ENCODE measurements at places on chromosomes 7 and 10. TPM values are rescaled to one million over a fixed set of nuclear protein-coding genes. Genes with fewer than 3 reads are reported as not detected.

DNA sequence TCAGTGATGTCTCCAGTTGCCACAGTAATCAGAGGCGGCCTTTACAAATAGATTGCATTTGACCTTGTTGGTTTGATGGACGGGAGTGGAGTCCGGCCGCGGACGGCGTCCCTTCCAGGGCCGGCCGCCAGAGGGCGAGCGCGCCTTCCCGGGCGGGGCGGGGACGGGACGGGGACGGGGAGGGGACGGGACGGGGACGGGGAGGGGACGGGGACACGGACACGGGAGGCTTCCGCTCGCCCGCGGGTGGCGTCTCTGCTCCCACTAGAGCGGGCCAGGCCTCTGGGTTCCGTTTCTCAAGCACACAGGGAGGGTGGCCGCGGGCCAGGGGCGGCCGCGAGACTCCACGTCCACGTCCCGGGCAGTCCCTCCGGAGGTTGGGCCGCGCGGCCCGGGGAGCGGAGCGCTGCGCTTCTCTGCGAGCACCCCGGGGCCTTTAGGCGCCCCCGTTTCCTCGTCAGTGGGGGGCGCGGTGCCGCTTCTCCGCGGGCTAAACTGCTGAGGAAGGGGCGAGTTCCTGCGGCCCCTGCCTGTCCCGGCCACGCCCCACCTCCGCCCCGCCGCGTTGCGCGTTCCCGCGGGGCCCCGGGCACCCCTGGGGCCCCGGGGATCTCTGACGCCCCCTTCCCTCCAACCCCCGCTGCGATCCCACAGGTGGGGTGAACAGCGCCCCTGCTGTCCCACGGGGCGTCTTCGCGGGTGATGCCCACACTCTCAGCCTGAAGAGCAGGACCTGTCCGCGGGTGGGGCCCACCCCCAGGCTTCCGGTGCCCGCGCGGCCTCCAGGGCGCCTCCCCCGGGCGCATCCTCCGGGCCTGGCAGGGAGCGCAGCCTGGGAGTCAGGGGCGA, 84.2 kb upstream of the MKI67 start:
- no peak for DNase-seq
- H3K27ac ChIP-seq = no peak overlapping the region
- H3K4me1 ChIP-seq = no peaks in the 10 kb centered on the region
- no peaks in the 10 kb centered on the region for H3K36me3 ChIP-seq
- no peaks in the 10 kb centered on the region for H3K27me3 ChIP-seq
- peak overlapping the region; percentile 24 for H3K4me3 ChIP-seq

- no peak for DNase-seq
- no peak overlapping the region for H3K4me3 ChIP-seq
- H3K27ac ChIP-seq = no peak overlapping the region
- no peaks in the 10 kb centered on the region for H3K36me3 ChIP-seq
- no peaks in the 10 kb centered on the region for H3K27me3 ChIP-seq
- no peaks in the 10 kb centered on the region for H3K4me1 ChIP-seq
Observed at GRCh38 chr10:7314170-7314569, 96.7 kb downstream of the SFMBT2 start.

GRCh38 chr7:121027761-121028669, 39.5 kb downstream of the CPED1 start:
- H3K36me3 ChIP-seq = no peaks in the 10 kb centered on the region
- no peak overlapping the region for H3K4me3 ChIP-seq

GRCh38 chr7:44694326-44694725, 54.3 kb upstream of the ZMIZ2 start:
- H3K27ac ChIP-seq = no peak overlapping the region
- no peak for DNase-seq
- no peaks in the 10 kb centered on the region for H3K4me1 ChIP-seq
- no peaks in the 10 kb centered on the region for H3K27me3 ChIP-seq

- DNase-seq = no peak
- no peaks in the 10 kb centered on the region for H3K36me3 ChIP-seq
- no peaks in the 10 kb centered on the region for H3K27me3 ChIP-seq
Observed at GRCh38 chr10:131049016-131049415, 262.5 kb downstream of the TCERG1L start.

DNA sequence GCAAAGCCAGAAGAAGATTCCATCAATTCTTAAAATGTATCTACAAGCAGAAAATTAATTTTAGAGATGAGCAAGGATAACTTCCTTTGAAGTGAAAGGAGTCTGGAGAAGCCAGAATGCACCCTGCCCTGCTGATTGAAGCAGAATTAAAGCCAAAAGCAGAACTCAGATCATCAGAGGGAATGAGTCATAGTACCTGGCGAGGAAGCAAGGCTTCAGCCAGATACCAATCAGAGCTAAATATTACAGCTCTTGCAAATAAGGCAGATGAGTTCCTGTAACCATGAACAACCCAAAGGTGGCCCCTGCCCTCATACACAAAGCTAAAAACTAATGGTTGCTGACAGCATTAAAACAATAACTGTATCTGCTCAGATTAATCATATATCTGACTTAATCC, 10.4 kb downstream of the HTR7 start:
- no peaks in the 10 kb centered on the region for H3K27me3 ChIP-seq
- H3K36me3 ChIP-seq = no peaks in the 10 kb centered on the region
- no peak overlapping the region for H3K4me3 ChIP-seq
- H3K27ac ChIP-seq = no peak overlapping the region
- H3K4me1 ChIP-seq = no peaks in the 10 kb centered on the region

DNA sequence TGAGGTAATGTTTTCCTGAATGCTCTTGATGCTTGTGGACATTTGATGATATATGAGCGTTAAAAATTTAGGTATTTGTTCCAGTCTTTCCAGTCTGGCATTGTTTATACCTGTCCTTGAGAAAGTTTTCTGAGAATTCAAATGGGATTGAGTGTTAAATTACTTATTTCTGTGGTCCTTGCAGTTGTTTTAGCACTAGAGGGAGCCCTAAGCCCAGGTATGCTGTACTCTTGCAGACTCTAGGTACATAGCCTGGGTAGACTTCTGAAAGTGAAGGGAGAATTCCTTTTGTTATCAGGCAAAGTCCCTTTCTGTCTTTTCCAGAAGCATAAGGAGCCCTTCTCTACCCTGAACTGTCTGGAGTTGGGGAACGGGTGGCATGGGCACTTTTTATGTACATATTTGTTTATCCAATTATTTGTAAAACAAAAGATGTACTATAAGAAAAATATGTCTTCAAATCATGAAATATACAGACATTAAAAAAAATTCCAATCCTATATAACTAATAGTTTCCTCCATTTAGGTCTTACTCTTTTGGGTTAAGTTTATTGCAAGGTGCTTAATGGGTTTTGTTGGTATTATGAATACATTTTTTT, 262.1 kb downstream of the ATRNL1 start:
- DNase-seq = peak; percentile 74
- no peaks in the 10 kb centered on the region for H3K27me3 ChIP-seq
- no peak overlapping the region for H3K27ac ChIP-seq
- no peak overlapping the region for H3K4me3 ChIP-seq

DNA sequence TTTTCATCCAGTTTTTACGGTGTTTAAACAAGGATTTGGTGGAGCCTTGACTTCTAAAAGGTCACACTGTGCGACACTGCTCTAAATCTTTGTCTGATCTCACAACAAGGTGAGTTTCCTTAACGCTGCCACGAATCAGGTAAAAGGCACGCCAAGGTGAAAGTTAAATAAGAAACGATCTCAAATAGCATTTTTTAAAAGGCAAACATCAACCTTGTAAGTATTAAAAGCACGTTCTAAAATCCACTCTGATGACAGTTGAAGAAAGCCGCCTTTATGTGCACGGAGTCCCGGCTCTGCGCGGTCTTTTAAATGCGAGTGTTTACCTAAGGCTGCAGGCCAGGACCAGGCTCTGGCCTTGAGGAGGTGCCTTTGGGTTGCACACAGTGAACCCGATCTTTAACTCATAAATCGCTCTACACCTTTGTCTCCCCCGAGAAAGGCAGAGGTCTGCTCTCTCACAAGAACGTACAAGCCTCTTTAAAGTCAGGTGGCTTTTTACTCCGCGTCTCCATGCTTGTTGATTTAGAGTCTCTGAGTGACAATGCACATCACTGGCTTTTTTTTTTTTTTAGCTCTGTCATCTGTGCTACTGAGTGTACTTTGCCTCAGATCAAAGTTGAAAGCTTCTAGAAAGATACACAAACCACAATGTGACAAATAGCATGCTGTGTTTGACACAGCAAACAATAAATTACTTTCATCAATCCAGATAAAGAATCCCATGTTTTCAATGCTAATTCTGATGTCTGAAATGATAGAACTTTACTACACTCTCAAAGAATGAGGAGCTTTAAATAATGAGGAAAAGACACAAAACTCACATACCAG, 25.9 kb upstream of the RNF32 start:
- peak overlapping the region; percentile 75 for H3K27ac ChIP-seq
- H3K4me3 ChIP-seq = peak overlapping the region; percentile 0
- peak; percentile 92 for DNase-seq
- peaks cover 76% of the 10 kb centered on the region for H3K4me1 ChIP-seq

DNA sequence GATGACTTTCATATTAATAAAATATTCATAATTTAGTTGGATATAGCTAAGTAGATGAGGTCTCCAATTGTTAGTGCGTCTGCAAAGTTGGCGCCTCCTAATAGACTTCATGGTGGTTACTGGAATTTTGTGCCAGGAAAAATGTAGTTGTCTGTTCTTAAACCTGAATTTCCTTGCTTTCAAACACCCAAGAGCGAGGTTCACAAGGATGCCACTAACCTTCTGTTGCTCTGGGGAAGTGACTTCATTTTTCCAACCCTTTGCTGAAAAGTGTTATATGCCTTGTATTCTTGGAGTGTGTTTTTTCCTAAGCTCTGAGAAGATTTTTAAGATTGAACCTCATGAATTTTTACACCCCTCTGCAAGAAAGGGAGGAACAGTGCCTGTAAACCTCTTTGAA, 98.9 kb upstream of the GLCCI1 start:
- H3K27me3 ChIP-seq = no peaks in the 10 kb centered on the region
- no peaks in the 10 kb centered on the region for H3K36me3 ChIP-seq
- H3K27ac ChIP-seq = no peak overlapping the region
- no peak for DNase-seq

GRCh38 chr7:46054915-46055314, 133.8 kb upstream of the IGFBP3 start:
- H3K4me1 ChIP-seq = no peaks in the 10 kb centered on the region
- no peaks in the 10 kb centered on the region for H3K27me3 ChIP-seq
- H3K4me3 ChIP-seq = no peak overlapping the region
- DNase-seq = no peak
- H3K27ac ChIP-seq = no peak overlapping the region

- H3K36me3 ChIP-seq = no peaks in the 10 kb centered on the region
- no peaks in the 10 kb centered on the region for H3K27me3 ChIP-seq
- H3K27ac ChIP-seq = no peak overlapping the region
- no peak overlapping the region for H3K4me3 ChIP-seq
- DNase-seq = no peak
Observed at GRCh38 chr10:26502986-26503385, 64.8 kb downstream of the APBB1IP start.

DNA sequence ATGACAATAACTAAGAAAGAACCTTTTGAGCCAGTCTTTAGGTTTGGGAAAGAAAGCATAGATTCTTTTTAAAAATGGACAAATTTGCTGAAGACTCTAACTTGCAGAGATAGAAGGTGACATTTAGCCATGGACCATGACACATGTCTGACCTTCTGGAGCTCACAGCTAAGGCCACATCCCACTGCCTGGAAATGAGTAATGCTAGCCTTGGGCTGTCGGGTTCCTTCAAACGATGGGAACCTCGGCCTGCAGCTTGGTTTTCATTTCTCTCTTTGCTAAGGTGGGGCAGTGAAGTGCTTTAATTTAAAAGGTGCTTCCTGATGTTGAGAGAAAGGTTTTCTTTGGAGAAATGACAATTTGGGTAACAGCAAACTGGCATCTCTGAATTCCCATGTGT, 223.2 kb downstream of the FANK1 start:
- no peaks in the 10 kb centered on the region for H3K36me3 ChIP-seq
- no peak for DNase-seq
- no peak overlapping the region for H3K4me3 ChIP-seq
- H3K27me3 ChIP-seq = no peaks in the 10 kb centered on the region
- no peak overlapping the region for H3K27ac ChIP-seq
- H3K4me1 ChIP-seq = peaks cover 20% of the 10 kb centered on the region

DNA sequence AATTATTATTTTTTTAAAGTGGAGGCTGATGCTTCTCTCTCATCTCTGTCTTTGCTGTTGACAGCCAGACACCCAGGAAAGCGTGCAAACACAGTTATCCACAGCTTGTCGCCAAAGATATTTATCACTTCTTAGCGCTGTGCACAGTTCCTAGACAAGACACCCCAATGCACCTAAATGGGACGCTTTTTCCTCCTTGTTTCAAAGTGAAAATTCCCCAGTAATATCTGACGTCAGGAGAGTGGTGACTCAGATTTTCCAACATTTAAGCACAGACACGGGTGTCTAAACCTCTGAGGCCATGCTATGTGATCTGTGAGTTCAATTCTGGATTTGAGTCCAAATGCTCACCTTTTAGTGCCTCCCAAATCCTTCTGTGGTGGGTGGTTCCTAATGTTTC, 151.6 kb downstream of the EMX2 start:
- no peaks in the 10 kb centered on the region for H3K4me1 ChIP-seq
- no peak for DNase-seq
- H3K4me3 ChIP-seq = no peak overlapping the region
- H3K27ac ChIP-seq = no peak overlapping the region

GRCh38 chr7:73976761-73977618, 51.0 kb upstream of the ELN start:
- no peak overlapping the region for H3K4me3 ChIP-seq
- H3K36me3 ChIP-seq = no peaks in the 10 kb centered on the region
- no peak overlapping the region for H3K27ac ChIP-seq
- H3K27me3 ChIP-seq = no peaks in the 10 kb centered on the region
- peak; percentile 22 for DNase-seq

DNA sequence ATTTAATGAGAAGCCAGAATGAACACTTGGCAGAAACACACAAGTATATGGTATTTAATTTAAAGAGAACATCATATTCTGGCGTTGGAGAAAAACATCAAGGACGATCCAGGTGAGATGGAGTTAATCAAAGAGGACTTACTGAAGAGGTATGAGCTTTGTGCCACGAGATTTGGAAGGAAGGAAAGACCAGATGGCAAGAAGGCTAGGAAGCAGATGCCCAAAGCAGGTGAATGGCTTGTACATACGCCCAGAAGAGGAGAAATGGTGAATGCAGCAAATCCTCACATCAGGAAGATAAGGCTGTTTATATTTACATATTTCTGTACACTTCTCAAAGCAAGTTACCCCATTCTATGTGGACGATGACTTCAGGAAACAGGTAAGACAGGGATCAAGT, 163.9 kb upstream of the PLXNA4 start:
- H3K27ac ChIP-seq = no peak overlapping the region
- H3K36me3 ChIP-seq = no peaks in the 10 kb centered on the region
- H3K4me1 ChIP-seq = no peaks in the 10 kb centered on the region
- H3K4me3 ChIP-seq = no peak overlapping the region
- no peaks in the 10 kb centered on the region for H3K27me3 ChIP-seq

The KAZALD1 gene
- total RNA-seq = 42.3 TPM

The SLC29A4 gene
- 34.6 TPM for total RNA-seq
